ENCODE measurements at places on chromosomes 12 and 14.

DNA sequence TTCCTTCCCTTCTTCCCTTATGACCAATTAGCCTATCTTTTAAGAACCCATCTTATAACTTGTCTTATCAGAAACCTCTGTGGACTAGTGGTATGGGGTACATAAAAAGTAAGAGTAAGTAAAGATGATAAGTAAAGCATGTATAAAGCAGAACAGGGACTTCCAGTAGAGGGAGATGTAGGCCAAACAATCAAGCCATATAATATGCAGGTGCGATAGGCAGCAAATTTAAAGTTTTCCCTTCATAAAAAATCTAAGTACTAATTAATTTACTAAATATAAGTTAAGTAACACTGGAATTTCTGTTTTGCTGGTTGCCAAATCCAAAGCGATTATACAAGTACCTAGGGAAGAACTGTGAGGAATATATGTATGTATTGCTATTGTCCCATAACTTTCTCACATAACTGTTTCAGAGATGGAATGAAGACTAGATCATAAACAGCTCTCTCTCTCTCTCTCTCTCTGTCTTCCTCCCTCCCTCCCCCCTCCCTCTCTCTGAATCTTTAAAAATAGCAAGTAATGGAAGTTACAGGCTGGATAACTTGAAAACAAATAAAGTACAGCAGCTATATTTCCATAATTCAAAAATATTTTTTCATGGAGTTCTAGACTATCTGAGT, 25.7 kb downstream of the METTL25 start:
- DNase-seq: no peak

GRCh38 chr12:47975036-47975620, 11.7 kb downstream of the TMEM106C start:
- DNase-seq: no peak

DNA sequence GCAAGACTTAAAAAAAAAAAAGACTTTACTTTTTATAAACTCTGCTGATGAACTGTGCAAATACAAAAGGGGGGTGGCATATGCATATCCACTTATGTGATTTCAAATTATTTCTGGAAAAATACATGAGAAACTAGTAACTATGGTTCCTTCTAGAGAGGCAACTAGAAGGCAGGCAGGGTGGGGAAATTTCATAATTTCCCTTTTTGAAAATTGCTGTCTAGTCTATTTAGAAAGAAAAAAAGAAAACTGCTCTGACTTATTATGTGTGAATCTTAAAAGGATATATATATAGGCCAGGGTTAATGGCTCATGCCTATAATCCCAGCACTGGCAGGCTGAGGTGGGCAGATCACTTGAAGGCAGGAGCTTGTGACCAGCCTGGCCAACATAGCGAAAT, 42.3 kb downstream of the ANAPC7 start:
- no peak for DNase-seq

GRCh38 chr14:99187858-99188257, 84.1 kb downstream of the BCL11B start:
- no peak for DNase-seq

- DNase-seq: no peak
Observed at GRCh38 chr12:18969512-18969911, 160.0 kb upstream of the PLEKHA5 start.

GRCh38 chr12:123907726-123908476, 64.7 kb downstream of the CCDC92 start:
- no peak for DNase-seq

GRCh38 chr14:23877538-23878180, 75.9 kb upstream of the DHRS4 start:
- no peak for DNase-seq

- no peak for DNase-seq
Observed at GRCh38 chr12:124479680-124480468, 87.5 kb downstream of the NCOR2 start.

GRCh38 chr12:80491166-80491565, 47.1 kb downstream of the PTPRQ start:
- no peak for DNase-seq

GRCh38 chr12:125402874-125403789, 337.9 kb downstream of the AACS start:
- DNase-seq: no peak

GRCh38 chr12:92341065-92341668, 195.5 kb upstream of the BTG1 start:
- no peak for DNase-seq

DNA sequence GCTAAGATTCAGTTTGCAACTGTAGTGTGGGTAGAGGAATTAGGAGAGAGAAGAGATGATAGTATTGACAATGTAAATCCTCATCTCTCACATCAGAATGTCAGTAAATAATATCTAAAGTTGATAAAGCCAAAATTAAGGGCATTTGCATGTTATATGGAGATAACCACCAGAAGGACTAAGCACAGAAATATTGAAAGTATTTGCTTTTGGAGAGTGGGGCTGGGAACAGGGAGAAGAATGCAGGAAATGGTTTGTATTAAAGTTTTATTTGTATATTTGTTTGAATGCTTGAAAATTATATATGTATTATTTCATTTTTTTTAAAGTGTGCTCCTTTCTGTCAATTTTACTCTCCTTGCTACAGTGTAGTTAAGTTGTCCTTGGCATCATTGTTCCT, 491.4 kb downstream of the APAF1 start:
- DNase-seq: no peak

DNA sequence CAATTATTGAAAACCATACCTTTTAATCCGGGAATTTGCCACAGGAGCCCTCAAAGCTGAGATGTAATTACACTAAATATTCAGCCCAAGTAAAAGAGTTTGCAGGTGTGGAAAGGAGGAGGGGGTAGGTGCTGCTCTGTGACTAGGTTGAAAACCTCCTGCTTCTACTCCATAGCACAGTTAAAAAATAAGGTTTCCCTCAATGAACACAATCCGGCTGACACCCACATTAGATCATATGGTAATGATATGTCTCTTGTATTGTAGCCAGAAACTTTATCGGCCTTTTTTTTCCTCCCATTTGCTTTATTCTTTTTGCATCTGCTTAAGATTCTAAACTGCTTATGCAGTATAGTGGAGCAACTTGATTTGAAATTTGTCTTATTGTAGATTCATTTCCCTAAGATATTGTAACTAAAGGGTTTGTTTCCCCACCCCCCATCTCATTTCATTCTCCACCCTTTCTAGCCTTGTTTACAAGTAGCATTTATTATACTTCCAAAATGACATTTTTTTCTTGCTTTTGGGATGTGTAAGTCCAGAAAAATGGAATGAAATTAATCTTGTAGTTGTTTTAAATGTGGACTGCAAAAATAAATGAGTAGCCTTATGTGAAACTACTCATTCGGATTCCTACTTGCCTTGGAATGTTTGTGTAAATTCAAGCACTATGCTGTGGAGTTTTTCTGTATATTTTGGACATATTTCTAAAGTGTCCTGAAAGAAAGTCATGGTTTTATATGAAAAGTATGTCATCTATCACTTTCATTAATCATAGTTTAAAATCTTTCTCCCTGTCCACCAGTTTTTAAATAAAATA, at the start of gene DCN:
Gene DCN (minus strand): TSS at position 182 of the 820 bp plus-strand sequence. CDS start 4,265 bp downstream, outside the sequence.
- no peak for DNase-seq

- peak; percentile 61 for DNase-seq
Observed at GRCh38 chr12:11765817-11766794, 116.6 kb downstream of the ETV6 start.

- DNase-seq: no peak
Observed at GRCh38 chr12:45590646-45591045, 138.9 kb upstream of the ARID2 start.

DNA sequence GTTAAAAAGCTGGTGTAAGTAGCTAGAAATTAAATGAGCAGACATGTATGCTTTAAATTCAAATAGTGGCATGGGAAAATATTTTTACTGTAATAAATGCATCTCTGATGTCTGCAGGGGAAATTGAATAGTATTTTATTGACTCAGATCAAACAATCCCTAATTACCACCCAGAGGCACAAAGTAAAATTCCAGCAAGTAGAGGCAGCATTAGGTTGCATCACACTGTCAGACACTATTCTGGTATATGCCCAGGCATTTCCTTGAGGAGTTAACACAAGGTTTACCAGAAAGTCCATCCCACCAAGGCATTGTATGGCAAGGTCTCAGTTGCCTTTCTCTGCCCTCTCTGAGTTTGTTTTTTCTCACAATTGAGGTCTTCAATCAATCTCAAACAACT, 201.6 kb upstream of the KITLG start:
- DNase-seq: no peak

DNA sequence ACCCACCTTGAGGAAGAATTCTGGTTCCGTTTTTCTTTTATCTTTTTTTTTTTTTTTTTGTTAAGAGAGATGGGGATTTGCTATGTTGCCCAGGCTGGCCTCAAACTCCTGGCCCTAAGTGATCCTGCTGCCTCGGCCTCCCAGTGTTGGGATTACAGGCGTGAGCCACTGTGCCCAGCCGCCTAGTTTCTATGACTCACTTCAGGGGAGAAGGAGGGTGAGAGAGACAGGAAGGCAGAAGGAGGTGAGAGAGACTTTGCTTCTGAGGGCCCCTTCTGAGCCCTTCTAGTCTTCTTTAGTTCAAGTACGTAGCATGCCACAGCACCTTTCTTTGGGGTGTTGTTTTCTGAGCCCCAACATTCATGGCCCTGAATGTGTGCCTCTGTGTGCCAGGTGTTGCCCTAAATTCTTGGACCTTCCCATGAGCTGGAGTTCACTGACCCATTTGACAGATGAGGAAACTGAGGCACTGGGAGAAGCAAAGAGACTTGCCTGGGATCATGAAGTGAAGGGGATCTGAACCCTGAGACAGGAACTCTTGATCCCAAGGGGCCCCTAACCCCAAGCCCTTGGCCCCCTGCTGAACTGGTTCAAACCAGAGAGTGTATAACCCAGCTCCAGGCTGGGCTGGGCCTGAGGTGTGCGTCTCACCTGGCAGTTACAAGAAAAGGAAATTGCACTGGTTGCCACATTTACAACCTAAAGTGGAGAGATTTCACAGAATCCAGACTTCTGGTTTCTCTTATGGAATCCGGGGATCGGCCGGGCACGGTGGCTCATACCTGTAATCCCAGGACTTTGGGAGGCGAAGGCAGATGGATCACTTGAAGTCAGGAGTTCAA, 20.8 kb downstream of the SH2B3 start:
- DNase-seq: no peak

GRCh38 chr12:80936642-80937390, 918 bp downstream of the LIN7A start:
- DNase-seq: no peak

- no peak for DNase-seq
Observed at GRCh38 chr14:23442721-23443356, 7.4 kb upstream of the MYH7 start.

DNA sequence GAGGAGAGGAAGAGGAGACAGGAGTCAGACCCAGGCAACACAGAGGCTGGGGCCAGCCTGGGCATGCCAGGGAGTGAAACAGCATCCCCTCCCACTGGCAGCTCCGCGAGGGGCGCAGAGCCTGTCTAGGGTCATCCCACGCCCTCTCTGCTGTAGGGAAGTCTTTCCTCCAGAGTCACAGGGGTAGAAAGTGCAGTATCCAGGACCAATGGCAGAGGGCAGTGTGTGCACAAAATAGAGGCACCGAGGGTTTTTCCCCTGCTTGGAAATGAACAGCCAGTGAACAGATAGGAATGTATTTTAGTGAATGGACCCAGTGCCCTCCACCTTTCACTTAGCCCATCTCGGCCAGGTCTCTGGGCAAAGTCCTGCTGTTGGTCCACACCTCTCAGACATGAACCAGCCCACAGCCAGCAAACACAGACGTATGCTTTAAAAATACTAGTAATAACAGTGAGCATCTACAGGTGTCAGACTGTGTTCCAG, 9.4 kb upstream of the KRT74 start:
- DNase-seq: peak; percentile 57

DNA sequence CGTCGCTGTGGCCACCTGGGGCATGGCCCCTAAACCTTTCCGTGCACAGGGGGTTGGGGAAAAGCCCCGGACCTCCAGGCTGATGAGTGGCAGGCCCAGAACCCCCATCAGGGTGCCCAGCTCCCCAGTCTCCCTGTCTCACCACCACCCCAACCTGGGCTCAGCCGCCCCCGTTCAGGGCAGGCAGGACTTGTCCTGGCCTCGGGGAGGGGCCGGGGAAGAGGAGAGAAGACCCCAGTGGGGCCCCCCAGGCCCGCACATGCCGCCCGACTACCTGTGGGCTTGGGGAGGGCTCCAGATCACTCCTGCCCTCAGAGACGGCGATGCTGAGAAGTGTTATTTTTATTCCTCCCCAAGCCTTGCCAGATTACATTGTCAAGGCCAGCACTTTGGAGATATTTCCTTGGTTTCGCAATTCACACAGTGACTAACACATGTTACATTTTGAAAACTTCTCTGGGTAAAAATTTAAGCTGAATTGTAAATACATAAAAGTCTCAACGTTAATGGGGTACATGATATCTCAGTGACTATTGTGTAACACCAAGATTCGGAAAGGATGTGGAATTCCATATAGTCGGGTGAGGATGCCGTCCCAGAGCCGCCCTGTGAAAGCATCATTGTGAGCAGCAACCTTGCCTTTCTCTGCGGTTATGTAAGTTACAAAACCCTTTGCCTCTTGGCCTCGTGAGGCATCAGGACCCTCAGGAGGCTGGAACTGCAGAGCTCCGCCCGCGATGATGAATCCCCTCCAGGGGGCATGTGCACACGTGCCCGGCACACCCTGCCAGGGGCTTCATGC, 85.6 kb upstream of the DIO3 start:
- DNase-seq: no peak

- DNase-seq: no peak
Observed at GRCh38 chr12:38544330-38545066, 227.9 kb downstream of the ALG10B start.

DNA sequence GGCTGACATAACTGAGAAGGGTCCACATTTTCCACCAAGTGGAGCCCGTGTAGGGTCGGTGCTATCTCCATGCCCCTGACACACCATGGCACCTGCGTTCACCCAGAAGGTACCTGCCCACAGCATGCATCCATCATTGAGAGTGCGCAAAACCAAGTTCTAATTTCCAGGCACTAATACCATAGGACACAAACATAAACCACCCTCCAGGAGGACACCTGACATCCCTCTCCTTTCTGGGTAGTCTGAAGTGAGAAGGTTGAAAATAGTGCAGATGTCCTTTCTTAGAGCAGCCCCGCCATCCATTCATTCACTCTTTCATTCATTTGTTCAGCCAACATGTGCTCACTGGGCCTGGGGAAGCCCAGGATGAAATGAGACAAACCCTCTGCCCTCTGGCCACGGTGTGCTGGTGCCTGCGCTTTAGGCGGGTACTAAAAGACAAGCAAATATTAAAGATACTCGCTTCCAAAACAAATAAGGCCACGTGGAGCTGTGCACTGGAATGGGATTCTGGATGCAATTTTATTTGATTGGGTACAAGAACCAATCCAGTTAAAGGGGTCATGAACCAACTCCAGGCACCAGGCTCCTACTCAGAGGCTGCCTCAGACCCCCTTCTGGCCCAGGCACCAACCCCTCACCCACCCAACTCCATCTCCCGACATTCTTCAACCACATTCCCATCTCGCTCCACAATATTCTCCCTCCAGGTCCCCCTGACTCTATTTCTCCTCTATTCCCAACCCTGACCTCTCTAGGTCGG, 1.2 kb downstream of the TTC7B start:
- DNase-seq: no peak

- DNase-seq: peak; percentile 45
Observed at GRCh38 chr12:110245369-110245772, 35.7 kb upstream of the ATP2A2 start.

All from stimulated activated CD4-positive, alpha-beta T cell treated with anti-CD3 and anti-CD28 coated beads, Interleukin-12 subunit alpha, Interleukin-12 subunit beta, amount 100 ng/mL, for 4 hours (primary cell).